ENCODE measurements at places on chromosomes 4 and X. TPM values are rescaled to one million over a fixed set of nuclear protein-coding genes. Genes with fewer than 3 reads are reported as not detected.

The ZNF330 gene
- 37.3 TPM for total RNA-seq

The SCML1 gene
- total RNA-seq: 0.93 TPM

The RADX gene
- 7.5 TPM for total RNA-seq

The MAGEE1 gene
- 2.0 TPM for total RNA-seq

The RRAGB gene
- total RNA-seq: 9.3 TPM

The DNAAF6 gene
- total RNA-seq: not detected

The TMPRSS11D gene
- not detected for total RNA-seq

The SHROOM2 gene
- total RNA-seq: not detected

The CFAP97 gene
- 31.3 TPM for total RNA-seq

The ALAS2 gene
- total RNA-seq: not detected

The PAGE1 gene
- total RNA-seq: not detected

The FGFR3 gene
- 0.39 TPM for total RNA-seq

The USP17L29 gene
- not detected for total RNA-seq

The CENPE gene
- 35.3 TPM for total RNA-seq

The SSX1 gene
- not detected for total RNA-seq

The EGFL6 gene
- 10.1 TPM for total RNA-seq

The CT83 gene
- total RNA-seq: not detected

The DGKQ gene
- 18.0 TPM for total RNA-seq

The SERPINA7 gene
- total RNA-seq: not detected

The ATOH1 gene
- not detected for total RNA-seq

The SRPK3 gene
- not detected for total RNA-seq

The FAM184B gene
- not detected for total RNA-seq

The NUP62CL gene
- 1.3 TPM for total RNA-seq

The TAF7L gene
- 0.29 TPM for total RNA-seq

The TGIF2LX gene
- not detected for total RNA-seq

The FAM53A gene
- total RNA-seq: 1.9 TPM

The PLXNB3 gene
- 0.34 TPM for total RNA-seq

The MAGEA2B gene
- not detected for total RNA-seq

The DCAF12L2 gene
- total RNA-seq: not detected

The NALF2 gene
- total RNA-seq: 0.20 TPM

The STS gene
- 2.0 TPM for total RNA-seq

The TMEM271 gene
- not detected for total RNA-seq

The SPANXC gene
- not detected for total RNA-seq

The MUC7 gene
- total RNA-seq: not detected

Measured in T-helper 1 cell treated with Interleukin-12 subunit alpha and Interleukin-12 subunit beta and Interleukin-4 antibody, amounts not matched to agents 30 ng/mL and 1 ng/mL, for 36 hours (primary cell).